ENCODE measurements at places on chromosomes 11 and 22. TPM values are rescaled to one million over a fixed set of nuclear protein-coding genes. Genes with fewer than 3 reads are reported as not detected.

OR8G5 gene
- 2.5 TPM for total RNA-seq

GRCh38 chr22:27232077-27232476 lies 569.5 kb downstream of the MN1 start:
- DNase-seq, result no peak
- no peaks in the 10 kb centered on the region for H3K27me3 ChIP-seq
- no peak overlapping the region for H3K27ac ChIP-seq
- peaks cover 7% of the 10 kb centered on the region for H3K4me1 ChIP-seq
- H3K36me3 ChIP-seq, result no peaks in the 10 kb centered on the region

OR52H1 gene
- 1.4 TPM for total RNA-seq

ALX4 gene
- total RNA-seq, result 0.56 TPM

DNA sequence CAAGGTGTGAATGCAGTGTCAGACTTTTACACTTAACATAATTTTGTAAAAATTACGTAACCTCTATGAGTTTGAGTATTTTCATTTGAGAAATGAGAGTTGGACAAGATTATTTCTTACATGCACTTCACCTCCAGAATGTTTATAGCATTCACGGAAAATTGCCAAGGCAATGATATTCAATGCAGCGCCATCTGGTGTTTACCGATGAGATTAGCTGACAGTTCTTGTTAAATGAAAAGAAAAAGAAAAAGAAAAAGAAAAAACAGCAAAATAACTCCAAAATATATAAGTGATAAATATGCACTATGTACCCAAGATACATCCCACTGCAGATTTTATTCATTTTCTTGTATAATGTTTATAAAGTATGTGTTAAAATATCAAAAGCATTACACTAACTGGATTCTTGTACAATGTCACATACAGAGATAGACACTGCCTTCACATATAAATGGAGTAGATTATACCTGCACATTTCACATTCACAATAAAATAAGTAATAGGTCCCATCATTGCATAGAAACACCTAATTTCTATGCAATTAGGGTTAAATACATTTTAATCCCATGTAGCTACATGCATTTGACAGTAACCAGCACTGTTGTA lies 976.3 kb upstream of the FAT3 start:
- H3K4me3 ChIP-seq, result no peak overlapping the region
- H3K4me1 ChIP-seq, result no peaks in the 10 kb centered on the region
- no peak overlapping the region for H3K27ac ChIP-seq
- no peaks in the 10 kb centered on the region for H3K36me3 ChIP-seq

DNA sequence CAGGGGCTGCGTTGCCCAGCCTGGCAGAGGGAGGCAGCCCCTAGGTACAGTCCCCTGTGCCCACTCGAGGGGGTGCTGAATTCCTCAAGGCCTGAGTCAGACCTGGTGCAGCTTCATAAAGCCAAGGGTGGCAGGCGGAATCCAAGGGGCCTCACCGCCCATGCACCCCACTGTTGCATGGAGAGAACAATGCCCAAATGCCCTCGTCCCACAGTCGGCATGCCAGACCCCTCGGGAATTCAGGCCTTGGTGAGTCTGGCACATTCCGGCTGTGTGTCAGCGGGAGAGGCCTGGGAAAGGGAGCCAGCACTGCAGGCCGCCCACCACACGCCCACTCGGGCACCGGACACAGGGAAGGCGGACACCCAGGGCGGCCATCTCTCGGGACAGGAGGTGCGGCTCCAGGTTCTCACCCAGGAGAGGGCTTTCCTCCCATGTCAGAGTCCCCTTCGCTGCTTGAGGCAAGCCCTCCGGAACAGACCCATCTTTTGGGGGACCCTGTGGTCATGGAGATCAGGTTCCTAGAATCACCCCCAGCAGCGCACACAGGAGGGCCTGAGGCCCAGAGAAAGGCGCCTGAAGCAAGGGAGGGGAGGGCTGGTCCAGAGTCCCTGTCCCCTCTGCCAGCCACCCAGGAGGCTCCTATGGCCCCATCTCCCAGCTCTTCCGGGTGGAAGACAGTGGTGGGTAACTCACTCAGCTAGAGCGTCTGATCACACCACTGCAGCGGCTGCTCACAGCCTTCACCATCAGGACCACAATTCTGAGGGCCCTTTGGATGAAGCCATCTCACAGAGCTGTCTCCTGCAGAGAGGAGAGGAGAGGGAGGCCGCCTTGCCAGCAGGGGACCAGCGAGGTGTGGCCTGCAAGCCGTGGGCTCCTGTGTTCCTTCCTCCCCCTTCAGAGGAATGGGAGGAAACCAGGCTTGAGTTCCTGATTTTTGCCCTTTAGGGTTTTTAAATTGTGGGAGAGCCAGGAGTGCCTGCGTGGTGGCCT lies 31.6 kb upstream of the KCNQ1OT1 start:
- H3K4me3 ChIP-seq, result no peak overlapping the region
- H3K36me3 ChIP-seq, result no peaks in the 10 kb centered on the region
- no peak for DNase-seq
- H3K4me1 ChIP-seq, result no peaks in the 10 kb centered on the region

DNA sequence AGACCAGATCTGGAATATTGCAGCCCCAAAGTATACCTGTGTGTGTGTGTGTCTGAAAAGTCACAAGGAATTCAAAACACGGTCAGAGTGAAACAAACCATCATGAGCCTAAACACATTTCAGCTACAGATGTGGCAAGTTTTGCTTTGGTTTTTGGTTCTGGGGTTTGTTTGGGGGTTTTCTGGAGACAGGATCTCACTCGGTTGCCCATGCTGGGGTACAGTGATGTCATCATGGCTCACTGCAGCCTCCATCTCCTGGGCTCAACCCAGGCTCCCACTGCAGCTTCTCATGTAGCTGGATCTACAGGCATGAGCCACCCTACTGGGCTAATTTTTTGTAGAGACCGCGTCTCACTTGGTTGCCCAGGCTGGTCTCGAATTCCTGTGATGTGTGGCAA lies 41.4 kb upstream of the PHF21A start:
- H3K27ac ChIP-seq, result no peak overlapping the region
- no peaks in the 10 kb centered on the region for H3K4me1 ChIP-seq
- no peak overlapping the region for H3K4me3 ChIP-seq
- DNase-seq, result no peak
- no peaks in the 10 kb centered on the region for H3K27me3 ChIP-seq

GRCh38 chr22:25482868-25483639 lies 81.4 kb upstream of the GRK3 start:
- no peak overlapping the region for H3K27ac ChIP-seq
- DNase-seq, result peak; percentile 35
